ENCODE measurements at places on chromosomes 12 and 14. TPM values are rescaled to one million over a fixed set of nuclear protein-coding genes. Genes with fewer than 3 reads are reported as not detected.

GRCh38 chr14:103122947-103123633 lies at the start of gene TNFAIP2:
TNFAIP2 (plus strand) TSS chr14:103123461; CDS start chr14:103126458, 2,997 bp downstream.
- peak; percentile 89 for DNase-seq

DNA sequence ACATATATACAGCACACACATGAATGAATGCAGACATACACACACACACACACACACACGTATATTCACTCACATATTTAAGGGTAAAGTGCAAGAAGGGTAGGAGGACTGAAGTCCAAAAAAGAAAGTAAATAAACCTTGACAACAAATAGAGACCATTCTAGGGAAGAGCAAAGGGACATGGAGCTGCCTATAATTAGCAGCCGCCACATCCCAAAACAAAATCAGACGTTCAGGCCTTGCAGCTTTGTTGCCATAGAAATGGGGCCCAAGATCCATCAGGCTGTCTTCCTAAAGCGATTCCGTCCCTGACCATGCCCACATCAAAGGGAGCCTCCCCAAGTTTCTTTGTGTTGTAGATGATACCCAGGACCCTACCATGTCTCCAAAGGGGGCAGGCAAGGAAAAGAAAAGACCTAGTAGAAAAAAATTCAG lies 703.5 kb upstream of the TBX3 start:
- DNase-seq = peak; percentile 15

- no peak for DNase-seq
Observed at GRCh38 chr14:96274543-96274942, 18.5 kb downstream of the BDKRB1 start.

DNA sequence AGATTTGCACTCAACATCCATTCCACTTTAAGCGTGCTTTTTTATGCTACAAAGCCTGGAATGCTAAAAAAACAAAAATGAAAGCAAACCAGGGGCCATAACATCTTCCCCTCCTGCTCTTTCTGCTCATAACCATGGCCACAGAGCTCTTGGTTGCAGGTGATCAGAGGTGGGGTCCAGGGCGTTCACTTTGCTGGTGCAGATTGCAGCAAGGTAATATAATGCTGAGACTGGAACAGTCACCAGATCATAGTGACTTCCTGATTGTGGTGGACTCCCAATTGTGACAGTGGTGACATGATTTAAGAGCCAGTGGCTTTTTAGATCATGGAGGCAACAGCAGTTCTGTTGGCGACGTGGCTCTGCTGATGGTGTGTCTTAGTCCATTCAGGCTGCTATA lies 115.0 kb upstream of the CPM start:
- no peak for DNase-seq

The AGAP2 gene
- total RNA-seq = 0.35 TPM

The BRF1 gene
- 24.6 TPM for total RNA-seq

The INHBC gene
- total RNA-seq = not detected

Data from H7 (cell line).